Occipital lobe (tissue), 3 donors: ENCODE measurements at places on chromosomes 2 and 18.

DNA sequence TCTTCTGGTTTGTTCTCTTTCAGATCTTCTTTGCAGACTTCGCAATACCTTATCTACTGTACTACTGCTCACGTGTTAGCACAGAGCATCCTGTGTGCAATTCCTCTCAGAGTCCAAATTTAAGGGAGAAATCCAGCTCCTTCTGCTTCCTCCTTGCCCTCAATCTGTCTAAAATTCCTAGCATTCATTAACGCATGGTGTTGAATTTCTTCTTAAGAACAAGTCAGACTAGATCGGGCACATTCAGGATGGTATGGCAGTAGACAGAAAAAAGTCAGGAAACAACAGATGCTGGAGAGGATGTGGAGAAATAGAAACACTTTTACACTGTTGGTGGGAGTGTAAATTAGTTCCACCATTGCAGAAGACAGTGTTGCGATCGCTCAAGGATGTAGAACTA is 206.1 kb upstream of the CDH7 start:
- DNase-seq = no peak

DNA sequence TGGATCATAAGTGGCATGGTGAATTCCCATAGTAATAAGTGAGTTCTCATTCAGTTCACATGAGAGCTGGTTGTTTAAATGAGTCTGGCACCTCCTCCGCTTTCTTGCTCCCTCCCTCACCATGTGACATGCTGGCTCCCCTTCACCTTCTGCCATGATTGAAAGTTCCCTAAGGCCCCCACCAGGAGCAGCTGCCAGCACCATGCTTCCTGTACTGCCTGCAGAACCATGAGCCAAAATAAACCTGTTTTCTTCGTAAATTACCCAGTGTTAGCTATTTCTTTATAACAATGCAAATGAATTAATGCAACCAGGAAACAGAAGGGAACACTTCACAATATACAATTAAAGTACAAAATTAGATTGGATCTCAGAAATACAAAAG is 257.0 kb downstream of the MREG start:
- no peak for DNase-seq

- peak; percentile 30 for DNase-seq
Measured at GRCh38 chr2:134375935-134376334, 122.1 kb downstream of the MGAT5 start.

DNA sequence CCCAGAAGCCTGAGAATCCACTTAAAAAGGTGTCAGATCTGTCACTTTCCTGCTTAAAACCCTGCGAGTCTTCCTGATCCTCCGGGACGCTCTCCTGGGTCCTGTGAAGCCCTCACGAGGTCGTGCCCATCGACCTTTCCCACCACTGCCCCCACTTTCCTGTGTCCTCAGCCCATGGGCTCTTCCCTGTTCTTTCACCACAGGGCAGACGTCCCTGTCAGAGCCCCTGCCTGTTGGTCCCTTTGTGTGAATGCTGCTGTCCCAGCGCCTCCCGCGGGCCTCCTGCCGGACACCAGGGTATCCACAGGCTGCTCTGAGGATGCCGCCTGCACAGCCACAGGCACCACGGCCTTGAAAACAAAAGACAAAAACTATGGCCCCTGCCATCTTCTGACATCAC is 125.6 kb downstream of the TMEM18 start:
- DNase-seq = no peak

DNA sequence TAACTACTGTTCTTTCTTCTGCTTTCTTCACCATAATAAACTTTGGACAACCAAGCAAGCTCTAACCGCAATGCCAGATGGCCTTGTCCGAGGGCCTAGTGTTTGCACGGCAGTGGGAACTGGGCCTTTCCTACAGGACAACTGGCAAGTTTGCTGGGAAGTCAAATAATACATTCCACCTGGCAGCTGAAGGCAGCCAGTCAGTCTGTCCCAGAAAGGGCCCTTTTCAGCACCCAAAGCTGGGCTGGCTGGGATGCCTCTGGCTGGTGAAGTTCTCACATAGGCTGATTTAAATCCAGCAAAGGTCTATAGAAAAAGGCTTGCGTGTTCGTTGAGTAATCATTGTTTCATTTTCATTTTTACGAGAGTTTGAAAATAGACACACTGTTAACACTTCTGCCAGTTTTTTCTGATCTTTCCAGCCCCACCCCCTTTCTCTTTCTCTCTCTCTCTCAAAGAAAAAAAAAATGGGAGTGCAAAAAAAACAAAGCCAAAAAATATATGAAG is 110.0 kb upstream of the EPAS1 start:
- no peak for DNase-seq

- DNase-seq = no peak
Measured at GRCh38 chr2:190304404-190304803, 15.2 kb downstream of the HIBCH start.
